Uterus (tissue), 4 donors: ENCODE measurements at places on chromosomes 4 and X. TPM values are rescaled to one million over a fixed set of nuclear protein-coding genes. Genes with fewer than 3 reads are reported as not detected.

The YY2 gene
- total RNA-seq: 4.4 TPM

The CLDN2 gene
- total RNA-seq: not detected

The UGT2B17 gene
- total RNA-seq: not detected

The ERAS gene
- total RNA-seq: not detected
